Dermis microvascular lymphatic vessel endothelial cell (primary cell): ENCODE measurements at places on chromosomes 3 and 15. TPM values are rescaled to one million over a fixed set of nuclear protein-coding genes. Genes with fewer than 3 reads are reported as not detected.

- peak; percentile 16 for DNase-seq
Observed at GRCh38 chr3:143480344-143480743, 360.8 kb downstream of the CHST2 start.

GRCh38 chr3:58474348-58474911 lies 17.5 kb upstream of the KCTD6 start:
- DNase-seq: no peak

CAMK1 gene
- 24.7 and 33.1 TPM in 2 replicates for total RNA-seq

SPG21 gene
- total RNA-seq: 52.0 and 80.7 TPM in 2 replicates

CCR8 gene
- total RNA-seq: not detected in 2 replicates

- DNase-seq: no peak
Observed at GRCh38 chr3:89783341-89783927, 676.0 kb downstream of the EPHA3 start.

GRCh38 chr3:98788651-98789050 lies 25.5 kb downstream of the ST3GAL6 start:
- DNase-seq: peak; percentile 60

DNA sequence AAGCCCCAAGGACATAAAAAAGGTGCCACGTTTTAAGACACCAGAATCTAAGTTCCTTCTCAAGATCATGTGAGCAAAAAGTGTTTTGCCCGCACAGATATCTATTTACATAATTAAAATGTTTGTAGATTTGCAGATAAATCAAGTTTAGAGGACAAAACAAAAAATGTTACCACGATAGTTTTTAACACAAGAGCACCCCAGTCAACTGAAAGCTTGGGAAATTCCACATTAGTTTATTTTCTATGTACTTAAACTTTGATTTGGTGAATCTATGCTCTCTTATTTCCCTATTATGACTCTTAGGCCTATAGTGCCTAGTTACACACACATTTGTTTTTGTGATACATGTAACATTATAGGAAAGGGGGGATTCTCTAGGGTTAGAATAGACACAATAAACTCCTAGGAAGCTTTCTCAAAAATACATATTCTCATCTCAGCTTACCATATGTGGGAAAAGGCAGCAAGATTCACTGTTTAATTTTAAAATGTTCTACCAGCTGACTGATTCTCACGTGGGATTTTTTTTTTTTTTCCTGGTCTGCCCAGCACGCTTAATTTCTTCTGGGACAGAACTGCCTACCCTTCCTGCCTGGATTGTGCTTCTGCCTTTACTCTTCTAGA lies 8.4 kb upstream of the LEKR1 start:
- no peak for DNase-seq

DNA sequence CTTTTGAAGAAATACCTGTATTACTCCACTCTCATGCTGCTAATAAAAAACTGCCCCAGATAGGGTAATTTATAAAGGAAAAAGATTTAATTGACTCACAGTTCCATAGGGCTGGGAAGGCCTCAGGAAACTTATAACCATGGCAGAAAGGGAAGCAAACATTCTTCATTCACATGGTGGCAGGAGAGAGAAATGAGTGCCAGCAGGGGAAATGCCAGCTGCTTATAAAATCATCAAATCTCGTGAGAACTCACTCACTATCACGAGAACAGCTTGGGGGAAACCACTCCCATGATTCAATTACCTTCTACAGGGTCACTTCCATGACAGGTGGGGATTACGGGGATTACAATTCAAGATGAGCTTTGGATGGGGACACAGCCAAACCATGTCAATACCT lies 18.7 kb downstream of the MFSD1 start:
- no peak for DNase-seq

DNA sequence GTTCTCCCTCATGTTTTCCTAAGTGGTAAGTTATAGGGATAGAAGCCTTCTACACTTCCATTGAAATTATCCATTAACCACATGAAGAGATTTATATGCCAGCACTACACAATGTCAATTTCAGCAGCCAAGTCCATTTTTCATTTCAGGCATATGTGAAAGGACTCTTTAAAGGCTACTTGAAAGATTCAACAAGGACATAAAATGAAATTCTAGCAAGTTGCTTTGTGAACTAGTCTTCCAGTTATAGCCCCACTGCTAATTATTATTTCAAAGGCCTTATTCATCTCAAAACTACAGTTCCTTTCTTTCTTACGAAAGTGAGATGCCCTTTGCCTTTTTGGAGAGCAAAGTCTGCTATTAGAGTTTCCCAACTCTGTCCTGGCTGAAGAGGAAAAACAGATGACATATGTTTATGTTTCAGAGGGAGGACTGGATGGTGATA lies 66.0 kb upstream of the SLC2A2 start:
- DNase-seq: no peak

DNA sequence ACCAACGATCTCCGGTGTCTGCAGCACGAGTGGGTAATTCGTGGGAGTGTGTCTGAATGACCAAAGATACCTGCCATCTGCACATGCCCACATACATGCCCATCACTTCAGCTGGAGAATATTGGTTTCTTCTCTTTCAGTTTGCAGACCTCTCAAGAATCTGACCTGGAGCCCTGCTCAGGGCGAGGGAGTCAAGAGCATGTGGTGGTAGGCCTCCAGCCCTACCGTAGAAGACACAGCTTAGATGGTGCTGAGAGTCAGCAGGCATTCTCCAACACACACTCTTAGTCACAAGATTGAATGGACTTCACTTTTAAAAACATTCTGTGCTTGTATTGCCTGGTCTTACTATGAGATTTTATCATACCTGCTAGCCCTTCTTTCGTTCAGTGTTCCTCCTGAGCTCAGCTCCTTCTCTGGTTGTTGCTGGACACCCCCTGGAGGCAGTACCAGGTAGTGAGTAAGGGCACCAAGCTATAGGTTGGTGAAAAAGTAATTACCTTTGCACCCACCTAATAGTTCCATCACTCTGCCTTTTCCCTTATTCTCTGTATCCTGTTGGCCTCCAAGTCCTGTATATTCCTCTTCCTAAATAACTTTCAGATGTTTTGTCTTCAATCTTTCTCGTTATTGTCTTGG lies 252.0 kb downstream of the CACNA2D3 start:
- DNase-seq: no peak

C3orf85 gene
- total RNA-seq: not detected in 2 replicates
